ENCODE measurements at places on chromosomes 1 and 21. TPM values are rescaled to one million over a fixed set of nuclear protein-coding genes. Genes with fewer than 3 reads are reported as not detected.

The KCNJ10 gene
- not detected for total RNA-seq

- H3K4me3 ChIP-seq, result no peak overlapping the region
- no peaks in the 10 kb centered on the region for H3K27me3 ChIP-seq
- peaks cover 16% of the 10 kb centered on the region for H3K36me3 ChIP-seq
- no peaks in the 10 kb centered on the region for H3K4me1 ChIP-seq
These were observed 69.4 kb downstream of the NTPCR start for GRCh38 chr1:233019778-233020325.

DNA sequence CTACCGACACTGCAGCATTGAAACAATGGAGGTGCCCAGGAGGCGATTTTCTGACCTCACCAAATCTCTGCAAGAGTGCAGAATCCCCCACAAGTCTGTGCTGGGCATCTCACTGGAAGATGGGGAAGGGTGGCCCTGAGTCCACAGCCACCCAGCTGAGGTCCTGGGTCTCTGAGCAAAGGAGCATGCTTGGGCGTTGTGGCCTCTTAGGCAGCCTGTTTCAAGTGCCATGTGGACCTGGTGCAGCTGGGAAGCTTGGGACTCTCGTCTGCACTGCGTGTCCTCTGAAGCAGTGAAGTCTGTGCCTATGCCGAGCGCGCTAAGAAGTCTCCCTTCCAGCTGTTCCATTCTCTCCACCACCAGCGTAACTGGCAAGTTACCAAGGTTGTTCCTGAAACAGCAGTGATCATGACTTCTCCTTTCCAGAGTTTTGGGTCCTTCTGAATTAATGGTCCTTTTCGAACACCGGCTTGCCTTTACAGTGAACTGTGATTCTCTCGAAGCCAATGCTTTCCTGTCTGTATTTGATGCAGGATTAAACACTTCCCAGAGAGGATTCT, 5.0 kb upstream of the PLA2G2C start:
- DNase-seq, result no peak
- no peaks in the 10 kb centered on the region for H3K36me3 ChIP-seq
- H3K4me1 ChIP-seq, result peaks cover 28% of the 10 kb centered on the region
- H3K27me3 ChIP-seq, result no peaks in the 10 kb centered on the region
- no peak overlapping the region for H3K4me3 ChIP-seq
- H3K27ac ChIP-seq, result no peak overlapping the region

DNA sequence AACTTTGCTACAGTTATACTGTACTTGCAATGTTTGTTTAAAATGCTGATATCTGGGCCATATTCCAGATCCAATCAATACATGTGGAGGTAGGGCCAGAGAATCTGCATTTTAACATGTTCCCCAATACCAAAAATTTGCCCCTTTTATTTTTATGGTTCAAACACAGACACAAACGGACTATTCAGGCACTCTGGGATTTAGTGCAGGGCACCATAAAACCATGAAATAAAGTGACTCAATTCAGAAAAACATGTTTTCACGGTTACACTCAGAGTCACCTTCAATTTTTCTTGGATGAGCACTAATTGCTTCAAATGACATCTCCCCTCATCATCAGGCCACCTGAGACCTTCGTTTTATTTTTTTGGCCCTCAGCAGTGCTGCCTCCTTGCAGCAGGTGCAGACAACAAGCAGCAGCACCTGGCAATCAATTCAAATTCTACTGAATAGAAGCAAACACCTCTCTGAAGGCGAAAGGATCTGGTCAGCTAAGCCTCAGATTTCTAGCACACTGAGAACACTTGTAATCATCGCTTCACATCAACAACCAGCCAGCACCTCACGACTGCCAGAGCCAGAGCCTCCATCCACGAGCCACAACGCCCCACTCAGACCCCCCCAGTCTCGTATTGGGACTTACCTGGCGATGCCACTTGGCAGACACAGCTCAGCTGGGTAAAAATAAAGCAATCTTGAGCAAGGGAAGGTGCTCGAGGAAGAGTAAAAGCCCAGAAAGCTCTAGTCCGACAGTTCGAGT, 1.1 kb downstream of the ERO1B start:
- H3K4me3 ChIP-seq, result peak overlapping the region; percentile 91
- peak; percentile 29 for DNase-seq
- H3K4me1 ChIP-seq, result peaks cover 52% of the 10 kb centered on the region
- H3K27ac ChIP-seq, result no peak overlapping the region

The HJV gene
- total RNA-seq, result not detected

- H3K36me3 ChIP-seq, result no peaks in the 10 kb centered on the region
- H3K27ac ChIP-seq, result no peak overlapping the region
- no peak overlapping the region for H3K4me3 ChIP-seq
- no peak for DNase-seq
- H3K27me3 ChIP-seq, result peaks cover 3% of the 10 kb centered on the region
- H3K4me1 ChIP-seq, result peaks cover 6% of the 10 kb centered on the region
These were observed 34.3 kb upstream of the LAPTM5 start for GRCh38 chr1:30791868-30792267.

The SPRR2F gene
- total RNA-seq, result not detected
